ENCODE measurements at places on chromosomes 12 and 14. TPM values are rescaled to one million over a fixed set of nuclear protein-coding genes. Genes with fewer than 3 reads are reported as not detected.

- DNase-seq, result no peak
Measured at GRCh38 chr14:60616461-60616959, 32.8 kb downstream of the SIX1 start.

DNA sequence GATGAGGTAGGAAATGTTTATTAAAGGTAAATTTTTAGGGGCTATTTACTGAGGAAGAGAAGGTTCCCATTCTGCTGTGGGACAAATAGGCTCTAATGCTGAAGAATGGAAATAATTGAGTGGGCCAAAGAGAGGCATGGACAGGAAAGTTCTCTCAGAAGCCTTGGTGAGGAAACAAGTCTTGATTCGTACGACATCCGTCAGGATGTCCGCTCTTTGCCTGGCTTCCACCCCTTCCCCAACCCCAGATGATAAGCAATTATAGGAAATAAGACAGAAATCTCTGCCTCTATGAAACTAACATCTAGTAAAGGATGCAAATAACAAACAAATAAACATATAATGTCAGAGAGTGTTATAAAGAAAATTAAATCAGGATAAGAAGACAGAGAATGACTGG lies 91.7 kb upstream of the BCAT1 start:
- no peak for DNase-seq

Gene PRPH
- 6.9 TPM for total RNA-seq

Gene FBRSL1
- total RNA-seq, result 22.5 TPM

Gene HCAR3
- total RNA-seq, result not detected

Gene TBX5
- not detected for total RNA-seq

Gene TEDC1
- total RNA-seq, result 21.9 TPM
